ENCODE measurements at places on chromosomes 6 and 20. TPM values are rescaled to one million over a fixed set of nuclear protein-coding genes. Genes with fewer than 3 reads are reported as not detected.
A peak's percentile ranks its signal among the peaks of the same experiment; 100 is the strongest.

DNA sequence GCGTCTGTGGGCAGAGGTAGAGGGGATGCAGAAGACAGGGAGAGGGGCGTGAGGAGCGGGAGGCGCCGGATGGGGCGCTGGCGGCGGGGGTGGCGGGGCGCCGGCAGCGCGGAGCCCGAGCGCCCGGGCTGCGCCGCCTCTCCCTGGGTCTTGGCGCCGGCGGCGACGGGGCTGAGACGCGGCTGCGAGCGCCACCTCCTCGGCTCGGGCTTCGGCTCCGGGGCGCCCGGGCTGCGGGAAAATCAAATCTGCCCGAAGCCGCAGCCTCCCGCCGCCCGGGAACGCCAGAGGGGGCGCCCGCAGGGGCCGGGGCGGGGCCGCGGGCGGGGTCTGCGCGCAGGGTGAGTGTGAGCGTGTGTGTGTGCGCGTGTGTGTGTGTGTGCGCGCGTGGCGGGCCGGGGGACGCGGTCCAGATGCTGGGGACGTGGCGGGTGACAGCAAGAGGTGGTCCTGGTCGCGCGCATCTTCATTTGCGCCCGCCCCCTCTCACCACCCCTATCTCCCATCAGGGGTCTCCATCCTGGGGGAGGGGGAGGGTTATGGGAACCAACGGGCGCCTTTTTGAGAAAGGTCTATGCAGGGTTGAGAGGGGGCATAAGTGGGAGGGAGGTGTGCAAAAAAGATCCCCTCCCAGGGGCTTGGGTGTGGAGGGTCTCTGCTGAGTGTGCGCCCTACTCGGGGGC is 646 bp upstream of the CPNE5 start:
- peak; percentile 51 for DNase-seq

- no peak for DNase-seq
Observed at GRCh38 chr6:94893327-94893726, 684.0 kb upstream of the MANEA start.

DNA sequence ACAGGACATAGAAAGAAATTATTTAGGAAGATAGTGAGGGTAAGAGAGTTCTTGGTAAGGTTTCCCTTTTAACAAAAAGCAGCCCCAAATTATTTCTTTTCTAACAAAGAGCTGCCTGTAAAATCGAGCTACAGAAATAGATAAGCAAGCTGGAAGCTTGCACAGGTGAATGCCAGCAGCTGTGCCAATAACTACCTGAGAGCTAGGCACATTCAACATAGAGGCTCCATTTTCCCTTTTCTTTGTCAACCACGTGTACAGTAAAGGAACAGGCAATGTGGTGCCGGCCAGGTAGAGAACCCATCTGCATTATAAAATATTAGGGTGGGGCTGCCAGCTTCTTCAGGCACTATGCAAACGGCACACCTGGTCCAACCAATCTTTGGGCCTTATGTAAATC is 341.6 kb upstream of the JAG1 start:
- DNase-seq, result no peak

DNA sequence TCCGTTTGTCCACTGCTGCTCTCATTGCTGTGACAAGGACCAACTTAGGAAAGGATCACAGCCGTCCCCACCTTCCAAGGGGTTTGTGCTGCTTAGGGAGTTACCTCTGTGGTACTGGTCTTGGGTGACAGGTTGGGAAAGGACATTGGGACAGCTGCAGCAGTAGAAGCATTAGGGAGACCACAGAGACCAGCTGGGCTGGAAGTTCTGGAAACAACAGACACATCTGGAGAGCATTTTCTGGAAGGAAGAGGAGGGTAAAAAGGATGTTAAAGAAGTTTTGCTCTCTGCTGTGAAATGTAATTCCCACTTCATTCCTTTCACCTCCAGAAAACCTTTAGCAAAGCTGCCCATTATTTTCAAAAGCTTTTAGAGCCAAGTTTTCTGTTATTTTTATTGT is 304.2 kb downstream of the LRFN2 start:
- no peak for DNase-seq

GRCh38 chr6:37103169-37104039 is 66.5 kb upstream of the PIM1 start:
- peak; percentile 71 for DNase-seq

GRCh38 chr20:19073584-19074218 is 138.7 kb upstream of the SLC24A3 start:
- no peak for DNase-seq

- DNase-seq, result no peak
Observed at GRCh38 chr20:38427655-38428023, 7.5 kb downstream of the SNHG17 start.

DNA sequence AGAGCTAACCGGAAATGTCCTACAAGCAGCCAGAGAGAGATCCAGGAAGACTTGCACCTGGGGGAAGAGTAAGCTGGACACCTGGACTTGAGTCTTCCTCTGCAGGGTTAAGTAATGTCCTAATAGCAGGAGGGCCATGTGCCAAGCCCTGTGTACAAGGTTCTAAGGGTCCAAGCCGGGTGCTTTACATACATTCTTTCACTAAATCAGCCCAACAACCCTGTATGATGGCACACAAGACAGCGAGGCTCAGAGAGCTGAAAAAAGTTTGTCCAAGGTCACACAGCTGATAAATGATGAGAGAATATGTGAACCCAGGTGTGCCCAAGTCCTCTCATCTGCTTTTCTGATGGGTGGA is 215.1 kb upstream of the CDYL start:
- no peak for DNase-seq

- DNase-seq, result peak; percentile 100
Observed at GRCh38 chr6:169070506-169071176, 183.0 kb downstream of the THBS2 start.

GRCh38 chr6:156420172-156420993 is 356.8 kb upstream of the ARID1B start:
- peak; percentile 59 for DNase-seq

COX7A2 gene
- 839 TPM for total RNA-seq

PLCB4 gene
- 16.1 TPM for total RNA-seq

PXDC1 gene
- 89.8 TPM for total RNA-seq

PI16 gene
- not detected for total RNA-seq

TMEM244 gene
- not detected for total RNA-seq

EYS gene
- total RNA-seq, result 0.99 TPM

PRPF6 gene
- 106 TPM for total RNA-seq

HLA-A gene
- 2,135 TPM for total RNA-seq

CST4 gene
- total RNA-seq, result not detected

VIP gene
- total RNA-seq, result not detected

PRICKLE4 gene
- total RNA-seq, result 0.30 TPM
